Ureter (tissue), 1 donor: ENCODE measurements at places on chromosomes 6 and 20. TPM values are rescaled to one million over a fixed set of nuclear protein-coding genes. Genes with fewer than 3 reads are reported as not detected.

- no peak for DNase-seq
Observed at GRCh38 chr6:119024111-119024510, 54.4 kb downstream of the FAM184A start.

DNA sequence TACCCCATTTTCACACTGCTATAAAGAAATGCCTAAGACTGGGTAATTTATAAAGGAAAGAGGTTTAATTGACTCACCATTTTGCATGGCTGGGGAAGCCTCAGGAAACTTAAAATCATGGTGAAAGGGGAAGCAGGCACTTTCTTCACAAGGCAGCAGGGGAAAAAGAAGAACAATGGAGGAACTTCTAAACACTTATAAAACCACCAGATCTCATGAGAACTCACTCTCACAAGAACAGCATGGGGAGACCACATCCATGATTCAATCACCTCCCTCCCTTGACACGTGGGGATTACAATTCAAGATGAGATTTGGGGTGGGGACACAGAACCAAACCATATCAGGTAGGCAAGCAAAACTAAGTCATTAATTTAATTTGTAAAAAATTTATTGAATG is 343.2 kb downstream of the FRK start:
- no peak for DNase-seq

DNA sequence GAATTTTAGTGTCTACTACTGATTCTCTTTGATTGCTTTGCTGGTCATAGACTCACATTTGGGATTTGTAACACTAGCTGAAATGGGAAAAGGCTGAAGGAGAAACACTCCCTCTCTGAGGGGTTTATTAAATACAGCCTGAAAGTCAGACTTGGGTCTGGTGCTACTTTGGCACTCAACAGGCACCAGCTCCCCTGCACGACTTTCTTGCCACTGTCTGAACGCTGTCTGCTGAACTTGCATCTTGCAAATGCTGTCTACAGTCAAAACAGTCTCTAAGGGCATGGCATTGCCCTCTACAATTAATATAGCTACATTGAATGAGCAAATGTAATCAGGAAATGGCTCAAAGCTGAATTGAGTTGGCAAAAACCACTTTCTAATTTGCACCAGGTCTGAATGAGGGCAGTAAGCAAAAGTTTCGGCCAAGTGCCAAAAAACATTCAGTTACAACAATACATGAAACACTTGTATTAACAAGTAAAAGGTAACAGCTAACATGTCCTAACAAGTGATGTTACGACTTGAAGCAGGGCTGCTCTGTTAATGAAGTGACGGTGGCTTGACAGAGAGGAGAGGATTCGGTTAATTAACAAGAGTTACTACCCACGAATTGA is 119.5 kb downstream of the FOXC1 start:
- no peak for DNase-seq

GRCh38 chr6:64807785-64808184 is 899.2 kb downstream of the EYS start:
- DNase-seq, result no peak

GRCh38 chr6:108186226-108186625 is 20.4 kb downstream of the NR2E1 start:
- no peak for DNase-seq

- DNase-seq, result no peak
Observed at GRCh38 chr6:33205191-33206026, 954 bp downstream of the HSD17B8 start.

The PNLDC1 gene
- total RNA-seq, result not detected

The STK38 gene
- total RNA-seq, result 47.5 TPM
